Stimulated activated CD4-positive, alpha-beta T cell treated with anti-CD3 and anti-CD28 coated beads, Interleukin-15, amount 100 ng/mL, for 48 hours (primary cell): ENCODE measurements at places on chromosomes 2 and 18.

- no peak for DNase-seq
Measured at GRCh38 chr2:132544006-132544630, 125.9 kb downstream of the LYPD1 start.

DNA sequence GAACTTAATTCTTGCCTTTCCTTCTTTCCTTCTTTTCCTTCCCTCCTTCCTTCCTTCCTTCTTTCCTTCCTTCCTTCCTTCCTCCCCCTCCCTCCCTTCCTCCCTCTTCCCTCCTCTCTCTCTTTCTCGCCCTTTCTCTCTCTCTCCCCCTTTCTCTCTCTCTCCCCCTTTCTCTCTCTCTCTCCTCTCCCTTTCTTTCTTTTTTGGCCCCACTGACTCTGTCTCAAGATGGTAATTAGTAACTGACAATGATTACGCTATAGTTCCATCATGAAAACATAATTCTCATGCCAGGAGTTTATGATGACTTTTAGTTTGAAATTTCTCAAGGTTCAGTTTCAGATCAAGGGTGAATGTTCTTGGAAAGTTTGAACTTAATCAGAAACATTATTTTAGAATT lies 14.8 kb upstream of the CTLA4 start:
- DNase-seq: no peak

DNA sequence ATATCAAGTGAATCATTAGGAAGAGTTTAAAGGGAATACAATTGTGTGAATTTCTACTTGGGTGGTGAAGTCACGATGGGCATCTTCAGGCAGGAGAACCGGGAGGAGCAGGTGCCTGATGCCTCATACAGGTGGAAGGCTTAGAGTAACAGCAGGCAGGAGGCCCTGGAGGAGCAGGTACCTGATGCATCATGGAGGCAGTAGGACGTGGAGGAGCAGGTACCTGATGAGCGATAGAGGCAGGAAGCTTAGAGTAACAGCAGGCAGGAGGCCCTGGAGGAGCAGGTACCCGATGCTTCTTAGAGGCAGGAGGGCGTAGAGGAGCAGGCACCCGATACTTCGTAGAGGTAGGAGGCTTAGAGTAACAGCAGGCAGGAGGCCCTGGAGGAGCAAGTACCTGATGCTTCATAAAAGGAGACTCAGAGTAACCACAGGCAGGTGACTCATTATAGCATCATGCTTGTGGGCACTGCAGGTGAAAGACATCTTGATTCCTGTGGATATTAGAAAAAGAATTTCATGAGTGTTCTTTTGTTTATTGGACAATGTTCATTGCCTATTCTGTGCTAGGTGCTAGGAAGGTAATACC lies 133.9 kb downstream of the ATP9B start:
- DNase-seq: no peak

GRCh38 chr2:134087371-134087921 lies 166.4 kb upstream of the MGAT5 start:
- no peak for DNase-seq

DNA sequence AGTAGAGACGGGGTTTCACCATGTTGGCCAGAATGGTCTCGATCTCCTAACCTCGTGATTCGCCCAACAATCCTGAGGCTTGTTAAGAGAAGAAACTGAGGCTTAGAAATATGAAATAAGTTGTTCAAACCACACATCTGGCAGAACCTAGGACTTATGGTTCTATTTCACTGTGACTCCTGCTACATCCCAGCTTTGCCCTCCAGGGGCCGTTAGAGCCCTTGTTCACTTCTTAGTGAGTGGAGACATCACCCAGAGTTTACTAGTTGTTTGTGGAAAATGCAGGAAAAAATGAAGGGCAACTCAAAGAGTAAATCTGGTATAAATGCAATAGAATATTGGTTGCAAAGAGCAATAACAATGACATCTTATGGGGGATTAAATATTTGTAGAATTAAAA lies 43.9 kb downstream of the MARCHF4 start:
- no peak for DNase-seq

- no peak for DNase-seq
Measured at GRCh38 chr2:60852282-60852860, 29.0 kb upstream of the REL start.

- DNase-seq: no peak
Measured at GRCh38 chr2:39676342-39676741, 10.6 kb downstream of the TMEM178A start.

- DNase-seq: no peak
Measured at GRCh38 chr2:46874236-46874929, 41.2 kb downstream of the MCFD2 start.

DNA sequence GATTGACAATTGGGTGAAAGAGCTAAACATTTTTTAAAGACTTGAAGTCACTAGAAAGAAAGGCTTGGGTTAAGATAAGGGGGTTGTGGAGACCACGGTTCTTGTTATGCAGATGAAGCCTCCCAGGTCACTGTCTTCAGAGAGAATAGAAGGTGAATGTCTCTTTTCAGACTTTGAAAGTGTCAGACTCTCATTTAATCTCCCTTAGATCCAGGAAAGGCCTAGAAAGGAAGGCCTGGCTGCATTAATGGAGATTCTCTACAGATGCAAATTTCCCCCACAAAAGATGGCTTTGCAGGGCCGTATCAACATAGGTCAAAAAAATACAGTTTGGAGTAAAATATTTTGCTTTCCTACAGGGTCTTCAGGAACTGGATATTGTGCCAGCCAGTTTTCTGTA lies 193.9 kb downstream of the RTP5 start:
- DNase-seq: no peak

- no peak for DNase-seq
Measured at GRCh38 chr18:6683112-6683876, 46.2 kb upstream of the ARHGAP28 start.

DNA sequence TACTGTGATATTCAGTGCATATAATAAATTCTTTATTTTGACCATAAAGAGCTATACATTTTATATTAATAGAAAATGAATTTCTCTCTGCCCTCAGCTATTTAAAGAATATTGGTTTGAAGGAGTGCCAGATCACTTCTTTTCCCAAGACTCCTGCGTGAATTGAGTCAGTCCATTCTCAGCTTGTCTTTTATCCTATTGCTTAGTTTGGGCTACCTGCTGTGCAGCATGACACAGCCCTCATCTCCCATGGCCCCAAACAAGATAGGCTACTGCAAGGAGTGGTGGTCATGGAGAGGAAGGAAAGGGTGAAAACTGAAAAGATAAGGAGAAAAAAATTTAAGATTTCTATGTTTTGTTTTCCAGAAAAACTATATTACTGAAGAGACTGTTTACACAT lies 10.1 kb upstream of the FBXO11 start:
- DNase-seq: no peak

- DNase-seq: no peak
Measured at GRCh38 chr2:96374211-96374951, 38.8 kb downstream of the NCAPH start.

- DNase-seq: no peak
Measured at GRCh38 chr2:181778621-181779201, 98.4 kb upstream of the NEUROD1 start.

DNA sequence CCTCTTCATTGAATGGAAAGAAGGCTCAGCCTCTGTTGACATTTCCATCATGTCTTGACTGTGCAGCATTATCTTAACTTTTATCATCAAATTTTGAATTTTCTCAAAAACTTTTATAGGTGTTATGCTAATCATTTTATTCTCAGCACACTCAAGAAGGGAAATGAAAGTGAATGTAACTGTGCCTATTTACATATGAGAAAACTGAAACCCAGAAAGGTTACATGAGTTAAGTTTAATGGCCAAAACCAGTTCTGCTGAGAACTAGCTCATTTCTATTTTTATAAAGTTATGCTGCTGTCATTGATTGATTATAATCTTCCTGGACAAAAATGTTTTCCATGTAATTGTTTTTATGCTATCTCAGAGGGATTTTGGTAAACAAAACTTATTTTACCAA lies 618.8 kb upstream of the NRXN1 start:
- DNase-seq: no peak

DNA sequence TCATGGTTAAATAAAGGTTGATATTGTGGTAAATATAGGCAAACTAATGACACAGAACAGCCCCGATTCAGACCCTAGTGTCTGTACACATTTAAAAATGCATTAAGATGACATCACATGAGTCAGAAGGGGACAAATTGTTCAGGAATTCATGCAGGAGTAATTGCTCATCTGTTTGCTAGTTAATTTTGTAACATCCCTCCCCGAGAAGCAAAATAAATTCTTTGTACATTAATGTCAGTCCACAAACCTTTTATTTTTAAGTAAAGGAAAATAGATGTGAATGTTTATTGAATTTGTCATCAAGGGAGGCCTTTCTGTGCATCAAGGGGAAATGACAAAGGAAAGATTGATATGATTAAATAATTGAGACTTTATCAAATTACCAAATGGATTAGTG lies 69.9 kb downstream of the SH3BP4 start:
- DNase-seq: no peak

DNA sequence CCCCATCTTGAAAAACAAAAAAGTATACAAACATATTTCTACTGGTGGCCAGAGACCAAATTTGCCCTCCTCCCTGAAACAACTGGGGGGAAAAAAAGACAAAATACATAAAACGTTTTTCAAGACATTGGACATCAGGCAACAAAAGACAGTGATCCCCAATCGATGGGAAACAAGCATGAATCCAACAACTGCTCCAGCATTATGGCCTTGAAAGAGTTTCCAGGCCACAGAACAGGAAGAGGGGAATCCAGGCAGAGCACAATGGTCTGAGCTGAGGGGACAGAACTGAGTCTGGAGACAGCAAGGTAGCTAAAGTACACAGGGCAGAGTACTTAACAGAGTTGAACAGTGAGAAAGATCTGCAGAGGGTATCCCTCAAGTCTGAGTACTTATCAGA lies 4.4 kb downstream of the CCDC88A start:
- no peak for DNase-seq

DNA sequence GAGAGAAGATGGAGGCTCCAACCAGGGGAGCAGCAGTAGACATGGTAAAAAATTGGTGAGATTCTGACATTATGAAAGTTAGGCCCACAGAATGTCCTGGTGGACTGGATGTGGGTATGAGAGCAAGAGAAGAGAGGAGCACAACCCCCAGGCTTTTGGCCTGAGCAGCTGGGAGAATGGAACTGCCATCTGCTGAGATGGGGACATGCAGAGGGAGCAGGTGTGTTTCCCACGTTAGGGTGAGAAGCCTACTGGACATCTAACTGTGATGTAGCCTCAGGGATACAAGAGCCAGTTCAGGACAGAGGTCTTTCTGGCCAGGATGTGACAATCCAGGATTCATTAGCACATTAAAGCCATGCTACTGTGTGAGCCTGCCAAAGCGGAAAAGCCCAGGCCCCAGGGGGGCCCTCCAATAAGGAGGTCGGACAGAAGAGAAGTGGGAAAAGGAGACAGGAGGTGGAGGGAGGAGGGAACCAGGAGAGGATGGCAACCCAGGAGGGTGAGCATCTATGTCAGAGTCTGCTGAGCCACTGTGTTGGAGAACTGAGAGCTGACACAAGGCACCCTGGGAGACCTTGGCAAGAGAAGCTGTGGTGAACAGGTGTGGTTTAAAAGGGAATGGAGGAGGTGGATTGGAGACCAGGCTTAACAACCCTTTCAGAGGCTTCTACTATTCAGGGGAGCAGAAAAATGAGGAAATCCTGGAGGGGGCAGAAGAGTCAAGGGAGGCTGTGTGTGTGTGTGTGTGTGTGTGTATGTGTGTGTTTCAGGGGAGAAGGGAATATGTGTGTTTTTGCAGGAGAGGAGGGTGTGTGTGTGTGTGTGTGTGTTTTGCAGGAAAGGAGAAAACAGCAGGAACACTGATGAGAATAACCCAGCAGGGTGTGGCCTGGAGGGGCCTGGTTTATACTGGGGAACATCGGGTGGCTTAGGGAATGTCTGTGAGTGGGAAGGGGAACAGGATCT lies 10.5 kb downstream of the CYB5A start:
- no peak for DNase-seq

DNA sequence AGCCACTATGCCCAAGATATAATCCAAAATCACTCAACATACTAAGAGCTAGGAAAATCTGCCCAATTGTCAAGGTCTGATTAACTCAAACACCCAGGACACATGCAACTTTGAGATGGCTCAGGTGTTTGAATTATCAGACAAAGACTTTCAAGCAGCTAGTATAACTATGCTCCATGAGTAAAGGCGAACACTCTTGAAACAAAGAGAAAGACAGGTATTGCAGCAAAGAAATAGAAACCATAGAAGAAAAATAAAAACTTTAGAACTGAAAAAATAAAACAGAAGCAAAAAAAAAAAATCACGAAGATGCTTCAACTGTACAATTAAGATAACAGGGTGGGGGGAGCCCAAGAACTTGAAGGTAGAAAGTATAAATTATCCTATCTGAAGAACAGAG lies 214.2 kb downstream of the EIPR1 start:
- DNase-seq: no peak

GRCh38 chr2:134936691-134937090 lies 18.1 kb downstream of the CCNT2 start:
- DNase-seq: no peak

- DNase-seq: no peak
Measured at GRCh38 chr2:69989009-69989408, 27.6 kb upstream of the ASPRV1 start.

DNA sequence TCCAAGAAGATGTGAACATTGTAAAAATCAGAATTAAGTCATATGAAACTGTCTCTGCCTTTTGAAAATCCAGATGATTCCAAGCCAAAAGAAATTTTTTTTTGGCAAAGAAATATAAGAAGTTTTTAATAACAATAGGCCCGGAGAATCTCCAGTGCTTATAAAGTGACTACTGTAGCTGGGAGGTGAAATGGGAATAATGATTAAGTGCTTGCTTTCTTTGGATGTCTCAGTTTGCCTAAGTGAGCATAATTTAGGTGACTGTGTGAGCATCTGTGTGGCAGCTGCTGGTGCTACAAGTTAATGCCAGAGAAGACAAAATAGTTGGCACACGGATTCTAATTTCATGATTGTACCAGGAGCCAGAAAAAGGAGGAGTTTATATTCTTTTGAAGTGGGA lies 185.0 kb downstream of the LTBP1 start:
- no peak for DNase-seq
